ENCODE measurements at places on chromosomes 11 and 22.

- DNase-seq = no peak
These were observed 69.7 kb upstream of the SEPTIN5 start for GRCh38 chr22:19644314-19645223.

DNA sequence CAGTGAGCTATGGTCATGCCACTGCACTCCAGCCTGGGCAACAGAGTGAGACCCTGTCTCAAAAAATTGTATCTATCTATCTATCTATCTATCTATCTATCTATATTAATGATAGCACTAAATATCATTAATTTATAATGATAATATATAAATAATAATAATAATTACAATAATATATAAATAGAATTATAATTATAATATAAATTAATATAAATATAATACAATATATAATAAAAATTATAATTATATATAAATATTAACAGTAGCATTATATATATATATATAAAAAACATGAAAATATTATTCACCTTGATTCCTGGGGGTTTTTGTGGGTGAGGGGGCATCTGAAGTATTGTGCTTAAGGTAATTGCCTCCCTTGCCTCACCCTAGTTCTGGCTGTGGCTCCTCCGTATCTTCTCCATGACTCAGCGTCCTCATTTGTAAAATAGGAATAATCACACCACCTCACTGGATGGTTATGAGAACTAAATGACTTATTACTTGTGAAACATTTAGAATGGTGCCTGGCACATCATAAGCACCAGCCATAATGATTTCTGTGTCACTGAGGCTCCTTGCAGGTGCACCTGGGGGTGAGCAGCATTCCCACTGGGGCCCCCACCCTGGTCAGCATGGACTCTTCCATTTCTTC, 18.8 kb downstream of the RASD2 start:
- DNase-seq = no peak

- DNase-seq = no peak
These were observed 442.2 kb upstream of the B3GAT1 start for GRCh38 chr11:134853992-134854991.

GRCh38 chr11:102719620-102720277, 5.0 kb downstream of the MMP8 start:
- no peak for DNase-seq

GRCh38 chr22:47107431-47107830, 345.0 kb downstream of the TBC1D22A start:
- peak; percentile 46 for DNase-seq

DNA sequence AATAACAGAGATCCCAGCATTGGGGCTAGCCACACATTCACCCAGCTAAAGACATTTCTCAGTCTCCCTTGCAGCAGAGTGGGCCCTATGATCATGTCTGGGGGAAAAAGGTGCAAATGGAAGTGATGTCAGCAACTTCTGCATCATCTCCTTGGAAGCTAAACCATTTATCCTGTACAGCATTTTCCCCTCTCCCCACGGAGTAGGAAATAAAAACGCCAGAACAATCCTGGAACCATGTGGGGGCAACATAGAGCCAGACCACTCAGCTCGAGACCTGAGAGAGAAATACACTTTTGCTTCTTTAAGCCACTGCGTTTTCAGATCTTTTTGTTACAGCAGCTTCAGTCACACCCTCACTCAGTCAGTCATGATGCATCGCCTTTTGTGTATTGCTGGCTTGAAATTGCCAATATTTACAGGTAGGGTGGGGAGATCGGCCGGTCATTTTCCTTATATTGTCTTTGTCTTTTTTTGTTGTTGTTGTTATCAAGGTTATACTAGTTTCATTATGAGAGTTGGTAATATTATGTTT, 9.1 kb upstream of the RAC2 start:
- no peak for DNase-seq

DNA sequence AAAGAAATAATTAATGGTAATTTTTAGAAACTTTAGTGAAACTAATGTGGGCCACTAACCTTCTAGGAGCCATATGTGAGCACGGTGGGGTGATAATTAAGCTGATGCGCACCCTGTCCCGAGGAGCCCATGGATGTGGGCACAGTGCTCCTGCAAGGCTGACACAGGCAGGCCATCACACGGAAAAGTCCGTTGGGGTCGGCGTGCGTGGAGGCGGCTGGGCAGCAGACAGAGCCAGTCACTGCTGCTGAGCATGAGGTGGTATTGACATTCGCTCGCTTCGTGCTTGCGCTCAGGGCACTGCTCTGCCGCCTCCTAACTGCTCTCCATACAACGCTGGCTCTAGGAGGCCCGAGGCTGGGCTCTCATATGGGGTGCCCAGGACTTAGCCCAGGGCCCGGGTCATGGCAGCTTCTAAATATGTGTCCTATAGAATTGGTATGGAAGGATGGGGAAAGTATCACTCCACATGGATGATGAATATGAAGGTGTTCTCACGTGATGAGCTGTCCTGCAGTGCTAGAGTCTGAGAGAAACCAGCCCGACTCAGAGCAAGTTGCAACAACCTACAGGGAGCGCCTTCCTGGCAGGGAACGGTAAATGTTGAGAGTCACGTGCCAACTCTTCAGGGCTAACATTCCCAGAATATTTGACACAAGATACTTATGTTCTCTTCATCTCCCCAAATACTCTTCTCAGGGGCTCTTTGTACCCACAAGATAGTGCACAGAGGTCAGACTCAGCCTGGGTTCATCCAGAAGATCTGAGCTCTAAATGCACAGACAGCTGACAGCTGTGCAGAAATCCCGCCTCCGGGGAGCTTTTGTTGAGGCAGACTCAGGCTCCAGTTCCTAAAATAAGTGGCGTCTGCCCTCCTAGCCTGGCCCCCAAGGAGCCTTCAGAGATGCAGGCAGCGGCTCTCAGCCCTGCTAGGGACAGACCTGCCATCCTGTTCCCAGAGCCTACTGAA, 50.6 kb upstream of the ARFGAP3 start:
- no peak for DNase-seq

DNA sequence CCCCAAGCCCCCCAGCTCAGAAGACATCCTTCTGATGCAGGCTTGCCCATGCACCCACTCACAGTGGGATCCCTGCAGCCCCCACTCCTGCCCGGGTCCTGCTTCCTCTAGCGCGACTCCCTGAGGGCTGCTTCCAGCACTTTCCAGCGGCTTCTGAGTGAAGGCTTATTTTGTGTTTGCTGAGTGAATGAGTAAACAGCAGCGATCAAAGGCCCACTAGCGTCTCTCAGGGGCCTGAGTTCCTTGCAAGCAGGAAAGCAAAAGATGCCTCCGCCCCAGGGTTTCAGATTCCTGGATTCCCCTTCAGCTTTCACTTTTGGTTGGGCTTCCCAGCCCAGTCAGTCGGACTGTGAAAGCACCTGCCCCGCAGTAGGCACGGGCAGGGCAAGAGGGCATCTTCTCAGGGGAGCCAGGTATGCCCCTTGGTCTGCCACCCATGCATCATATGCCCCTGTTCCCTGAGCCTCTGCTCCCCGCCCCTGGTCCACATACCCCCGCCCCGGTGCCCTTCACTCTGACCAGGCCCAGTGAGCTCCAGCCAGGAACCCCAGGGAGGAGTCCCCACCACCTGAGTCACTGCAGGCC, 9.2 kb downstream of the FADD start:
- no peak for DNase-seq

GRCh38 chr11:107857550-107858216, 904 bp downstream of the SLC35F2 start:
- no peak for DNase-seq

DNA sequence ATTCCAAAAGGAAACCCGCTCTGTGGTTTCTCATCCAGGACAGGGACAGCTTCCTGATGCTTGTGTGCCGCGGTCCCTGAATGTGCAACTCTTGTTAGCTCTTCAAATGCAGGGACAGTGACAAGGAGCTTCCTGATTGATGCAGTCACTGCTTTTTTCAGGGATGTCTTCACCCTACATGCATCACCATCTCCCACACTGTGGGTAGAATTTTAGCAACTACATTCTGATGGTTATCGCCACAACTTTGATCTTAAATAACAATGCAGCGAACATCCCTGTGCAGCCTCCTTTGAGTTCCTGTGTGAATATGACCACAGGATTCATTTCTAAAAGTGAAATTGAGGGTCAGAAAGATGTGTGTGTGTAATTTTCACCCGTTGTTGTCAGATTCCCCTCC, 115.0 kb downstream of the GGTLC2 start:
- no peak for DNase-seq

- DNase-seq = no peak
These were observed 101.0 kb downstream of the PTPRJ start for GRCh38 chr11:48081151-48082010.

- no peak for DNase-seq
These were observed 37.4 kb downstream of the MTMR2 start for GRCh38 chr11:95886462-95886861.

- DNase-seq = no peak
These were observed 10.1 kb downstream of the SLC5A1 start for GRCh38 chr22:32052936-32053791.

GRCh38 chr22:21446827-21447690, 20.1 kb upstream of the TMEM191C start:
- no peak for DNase-seq

DNA sequence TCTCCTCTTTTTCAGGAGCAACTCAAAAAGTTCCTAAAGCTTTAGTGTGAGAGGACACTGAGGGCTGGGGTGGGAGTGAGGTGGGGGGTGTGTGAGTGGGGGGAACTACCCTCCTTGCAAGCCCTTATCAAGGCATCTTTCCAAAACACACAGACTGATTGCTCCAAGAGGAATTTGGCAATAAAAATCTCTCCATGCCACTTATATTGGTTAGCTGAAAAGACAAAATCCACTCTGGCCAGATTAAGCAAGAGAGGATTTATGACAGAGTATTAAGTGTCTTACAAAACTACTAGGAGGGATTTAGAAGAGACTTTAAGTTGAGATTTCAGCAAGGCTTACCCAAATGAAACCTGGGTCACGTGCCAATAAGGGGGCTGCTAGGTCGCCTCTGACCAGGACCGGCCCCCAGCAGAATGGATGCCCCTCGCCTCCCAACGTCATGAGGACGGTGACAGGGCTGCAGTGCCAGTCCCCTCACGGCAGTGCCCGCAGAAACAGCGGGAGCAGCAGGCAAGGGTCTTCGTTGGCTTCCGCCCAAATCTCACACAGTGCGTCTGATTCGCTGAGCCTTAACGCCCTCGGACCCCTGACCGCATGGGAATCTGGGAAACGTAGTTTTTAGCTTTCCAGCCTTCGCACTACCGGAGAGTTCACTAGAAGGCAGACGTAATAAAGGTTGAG, 22.1 kb upstream of the CTR9 start:
- DNase-seq = no peak

DNA sequence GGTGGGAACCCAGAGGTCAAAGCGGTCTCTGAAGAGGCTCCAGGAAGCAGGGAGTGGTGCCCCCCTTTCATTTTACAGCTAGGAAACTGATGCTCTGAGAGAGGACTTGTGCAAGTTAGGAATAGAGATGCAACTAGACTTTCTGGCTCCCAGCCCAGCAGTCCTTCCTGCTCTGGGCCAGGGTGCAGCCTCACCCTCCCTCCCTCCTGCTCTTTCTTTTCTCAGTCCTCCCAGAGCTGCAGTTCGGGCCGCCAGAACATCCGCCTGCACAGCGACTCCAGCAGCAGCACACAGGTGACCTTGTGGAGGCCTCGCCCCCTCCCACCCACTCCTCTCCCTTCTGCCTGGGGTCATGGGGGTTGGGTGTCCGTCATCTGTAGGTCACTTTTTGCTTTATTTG, 51.5 kb downstream of the LHFPL7 start:
- no peak for DNase-seq

GRCh38 chr22:28921585-28921879, 38.2 kb downstream of the ZNRF3 start:
- DNase-seq = no peak

DNA sequence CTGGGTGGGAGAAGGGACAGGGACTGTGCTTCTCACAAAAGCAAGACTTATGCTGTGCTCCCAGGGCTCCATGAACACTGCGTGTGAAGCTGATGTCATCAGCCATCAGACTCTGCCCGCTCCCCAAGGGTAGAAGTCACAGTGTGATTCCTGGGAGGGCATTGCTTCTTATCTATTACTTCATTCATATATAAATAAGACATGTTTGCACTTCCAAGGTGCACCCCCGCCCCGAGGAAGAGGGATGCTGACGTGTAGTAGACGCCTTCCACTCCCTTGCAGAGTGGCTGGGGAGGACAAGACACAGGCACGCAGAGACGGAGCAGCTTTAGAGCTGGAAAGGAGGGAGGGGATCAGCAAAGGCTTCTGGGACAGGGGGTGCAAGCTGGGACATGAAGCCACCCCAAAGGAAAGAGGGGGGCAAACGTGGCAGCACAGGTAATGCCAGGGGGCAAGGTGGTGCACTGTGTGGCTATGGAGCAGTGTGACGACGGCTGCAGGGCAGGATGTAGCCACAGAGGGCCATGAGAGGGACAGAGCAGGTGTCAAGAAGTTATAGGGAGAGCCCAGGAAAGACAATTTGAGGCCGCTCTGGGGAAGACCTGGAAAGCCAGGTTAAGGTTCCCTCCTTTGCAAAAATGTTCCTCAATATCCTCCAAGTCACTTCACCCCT, 558.5 kb downstream of the MN1 start:
- DNase-seq = no peak

DNA sequence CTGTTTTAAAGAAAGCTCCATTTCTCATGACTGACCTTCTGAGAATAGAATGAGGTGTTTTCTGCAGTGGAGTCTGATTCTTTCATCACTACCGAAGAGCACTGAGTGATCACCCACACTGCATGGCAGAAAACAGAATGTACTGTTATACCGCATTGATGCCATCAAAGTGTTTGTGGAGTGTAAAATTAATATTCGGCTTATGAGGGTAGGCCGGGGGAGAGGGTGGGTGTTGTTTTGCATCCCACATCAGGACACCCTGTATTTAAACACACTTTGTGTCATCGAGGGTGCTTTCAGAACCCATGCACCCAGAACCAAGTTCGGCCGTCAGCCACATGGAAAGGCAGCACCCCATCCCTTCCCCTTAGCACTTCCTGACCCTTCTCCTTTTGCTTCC, 41.3 kb upstream of the ETS1 start:
- no peak for DNase-seq

DNA sequence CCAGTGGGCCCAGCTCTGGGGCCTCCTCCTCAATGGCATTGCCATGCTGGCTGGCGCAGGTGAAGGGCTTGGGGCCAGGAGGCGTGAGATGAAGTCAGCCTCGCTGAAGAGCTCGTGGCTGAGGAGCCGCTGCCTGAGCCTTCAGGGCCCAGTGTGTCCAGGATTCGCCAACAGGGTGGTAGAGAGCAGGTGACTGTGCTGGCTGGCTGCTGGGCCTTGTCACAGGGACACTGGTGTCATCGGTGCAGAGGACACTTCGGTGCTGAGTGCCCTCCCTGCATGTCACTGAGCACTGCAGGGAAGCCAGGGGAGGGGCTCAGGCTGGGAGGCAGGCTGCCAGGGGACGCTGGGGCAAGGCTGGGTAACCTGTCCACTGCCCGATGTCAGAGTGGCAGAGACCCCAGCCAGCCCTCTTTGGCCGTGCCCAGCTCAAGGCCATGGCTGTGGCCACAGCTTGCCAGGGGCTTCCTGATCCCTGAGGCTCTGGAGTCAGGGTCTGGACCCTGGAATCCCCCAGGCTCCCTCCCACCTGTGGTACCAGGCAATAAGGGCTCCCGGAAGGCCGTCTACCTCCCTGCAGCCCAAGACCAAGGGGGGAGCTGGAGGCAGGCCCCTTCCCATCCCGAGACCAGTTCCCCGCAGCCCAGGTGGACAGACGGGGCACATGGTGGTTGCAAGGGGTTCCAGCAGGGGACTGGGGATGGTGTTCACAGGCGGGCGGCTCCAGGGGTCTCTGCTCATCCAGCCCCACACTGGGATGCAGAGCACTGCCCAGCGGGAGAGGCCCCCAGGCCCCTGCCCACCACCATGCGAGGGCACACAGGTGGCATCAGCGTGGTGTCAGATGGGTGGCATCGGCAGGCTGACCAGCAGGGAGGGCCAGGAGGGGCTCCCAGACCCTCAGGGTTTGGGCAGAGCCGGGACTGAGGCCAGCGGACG, 63.9 kb downstream of the ARFGAP3 start:
- DNase-seq = no peak

All from amniotic stem cell (primary cell).